ENCODE measurements at places on chromosomes 11 and 22.

- DNase-seq, result no peak
- H3K36me3 ChIP-seq, result no peaks in the 10 kb centered on the region
- H3K27ac ChIP-seq, result no peak overlapping the region
- H3K27me3 ChIP-seq, result no peaks in the 10 kb centered on the region
- no peak overlapping the region for H3K4me3 ChIP-seq
- no peaks in the 10 kb centered on the region for H3K4me1 ChIP-seq
Measured at GRCh38 chr22:49142296-49142695, 685.4 kb downstream of the BRD1 start.

DNA sequence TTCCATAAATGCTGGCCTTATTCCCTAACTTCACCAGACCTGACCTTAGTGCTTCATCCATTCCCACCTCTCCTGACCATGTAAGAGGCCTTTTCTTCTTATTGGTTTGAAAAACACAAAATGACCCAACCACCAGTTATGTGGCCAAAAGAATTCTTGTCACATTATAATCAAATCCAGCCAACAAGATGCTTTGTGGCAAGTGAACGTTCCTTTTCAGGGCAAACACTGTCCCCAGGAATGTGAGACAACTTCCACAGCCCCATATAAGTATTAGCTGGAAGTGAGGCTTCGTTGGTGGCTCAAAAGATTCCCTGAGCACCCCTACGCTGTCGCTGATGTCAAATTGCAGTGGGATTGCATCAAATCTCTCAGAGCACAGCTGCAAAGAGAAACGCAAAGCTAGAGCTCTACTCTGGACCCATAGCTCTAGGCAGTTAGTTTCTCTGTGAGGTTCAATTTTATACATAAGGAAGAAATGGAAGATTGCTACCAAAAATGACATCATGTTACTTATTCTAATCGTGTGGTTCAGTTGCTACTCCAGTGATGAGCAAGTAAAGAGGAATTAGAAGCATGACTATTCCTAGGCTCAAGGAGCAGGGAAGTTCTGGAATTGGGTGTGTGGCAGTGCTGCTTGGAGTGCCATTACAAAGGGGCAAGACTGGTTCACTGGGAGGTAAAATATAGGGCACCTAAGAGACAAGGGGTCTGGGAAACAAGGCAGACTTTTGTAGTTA, 26.1 kb downstream of the GLYATL1 start:
- no peaks in the 10 kb centered on the region for H3K4me1 ChIP-seq
- H3K27me3 ChIP-seq, result no peaks in the 10 kb centered on the region
- H3K27ac ChIP-seq, result no peak overlapping the region
- no peaks in the 10 kb centered on the region for H3K36me3 ChIP-seq

- H3K27ac ChIP-seq, result no peak overlapping the region
- H3K4me1 ChIP-seq, result no peaks in the 10 kb centered on the region
- no peaks in the 10 kb centered on the region for H3K36me3 ChIP-seq
- no peak overlapping the region for H3K4me3 ChIP-seq
- no peak for DNase-seq
Measured at GRCh38 chr22:23130697-23131096, 11.1 kb downstream of the RSPH14 start.

DNA sequence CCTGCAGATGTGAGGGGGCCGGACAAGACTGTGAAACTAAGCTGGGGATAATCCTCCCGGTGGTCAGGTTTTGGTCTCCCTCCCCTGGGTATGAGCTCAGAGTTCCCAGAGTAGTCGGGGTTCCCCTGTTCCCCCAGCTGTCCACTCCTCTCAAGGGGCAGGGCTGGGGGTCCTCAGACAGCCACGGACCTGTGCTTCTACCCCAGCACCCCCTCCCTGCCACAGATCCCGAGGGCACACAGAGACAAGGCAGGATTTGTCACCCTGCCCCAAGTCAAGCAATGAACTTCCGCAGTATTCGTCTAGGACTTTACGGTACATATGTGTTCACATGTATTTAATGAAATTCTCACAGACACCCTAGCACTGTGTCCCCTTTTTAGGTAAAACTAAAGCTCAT, 45.2 kb downstream of the APOL1 start:
- DNase-seq, result no peak
- H3K4me3 ChIP-seq, result no peak overlapping the region
- no peaks in the 10 kb centered on the region for H3K4me1 ChIP-seq
- no peak overlapping the region for H3K27ac ChIP-seq
- H3K27me3 ChIP-seq, result no peaks in the 10 kb centered on the region
- no peaks in the 10 kb centered on the region for H3K36me3 ChIP-seq

- H3K4me1 ChIP-seq, result no peaks in the 10 kb centered on the region
- H3K27ac ChIP-seq, result no peak overlapping the region
Measured at GRCh38 chr22:19933341-19934241, 8.0 kb upstream of the COMT start.

DNA sequence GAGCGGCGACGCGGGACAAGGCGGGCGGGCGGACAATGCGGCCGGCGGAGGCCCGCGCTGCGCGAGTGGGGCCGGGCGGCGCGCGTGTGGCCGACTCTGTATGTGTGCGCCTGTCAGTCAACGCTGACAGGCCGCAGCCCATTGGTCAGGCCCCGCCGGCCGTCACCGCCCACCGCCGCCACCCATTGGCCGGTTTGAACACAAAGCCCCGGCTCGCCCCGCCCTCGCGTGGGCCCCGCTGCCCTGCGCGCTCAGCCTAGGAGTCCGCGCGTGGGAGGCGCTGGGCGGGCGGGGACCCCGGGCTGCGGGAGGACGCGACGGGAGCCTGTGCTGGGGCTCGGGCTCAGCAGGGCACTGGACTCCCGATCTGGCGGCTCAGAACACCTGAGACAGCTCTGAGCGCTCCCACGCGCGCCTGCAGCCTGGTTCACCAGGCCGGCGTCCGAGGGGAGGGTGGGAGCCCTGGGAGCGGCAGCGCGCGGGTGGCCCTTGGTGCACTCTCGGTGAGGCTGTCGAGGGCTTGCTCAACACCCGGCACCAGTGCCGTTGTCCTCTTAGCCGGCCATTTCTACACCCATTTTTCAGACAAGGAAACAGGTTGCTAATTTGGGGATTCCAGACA, at the start of gene SUN2:
Gene SUN2, minus strand, starts transcription at position 88 of the 622 bp plus-strand sequence. CDS start 3,370 bp downstream, outside the sequence.
- DNase-seq, result peak; percentile 93
- H3K27ac ChIP-seq, result peak within 1 kb of the TSS; percentile 92
- H3K27me3 ChIP-seq, result no peaks in the 10 kb centered on the region
- no peaks in the 10 kb centered on the region for H3K36me3 ChIP-seq
- peak within 1 kb of the TSS; percentile 75 for H3K4me3 ChIP-seq

- H3K4me3 ChIP-seq, result no peak overlapping the region
- H3K27ac ChIP-seq, result no peak overlapping the region
- no peaks in the 10 kb centered on the region for H3K27me3 ChIP-seq
- H3K36me3 ChIP-seq, result no peaks in the 10 kb centered on the region
Measured at GRCh38 chr22:36756746-36757655, 18.9 kb downstream of the IFT27 start.

DNA sequence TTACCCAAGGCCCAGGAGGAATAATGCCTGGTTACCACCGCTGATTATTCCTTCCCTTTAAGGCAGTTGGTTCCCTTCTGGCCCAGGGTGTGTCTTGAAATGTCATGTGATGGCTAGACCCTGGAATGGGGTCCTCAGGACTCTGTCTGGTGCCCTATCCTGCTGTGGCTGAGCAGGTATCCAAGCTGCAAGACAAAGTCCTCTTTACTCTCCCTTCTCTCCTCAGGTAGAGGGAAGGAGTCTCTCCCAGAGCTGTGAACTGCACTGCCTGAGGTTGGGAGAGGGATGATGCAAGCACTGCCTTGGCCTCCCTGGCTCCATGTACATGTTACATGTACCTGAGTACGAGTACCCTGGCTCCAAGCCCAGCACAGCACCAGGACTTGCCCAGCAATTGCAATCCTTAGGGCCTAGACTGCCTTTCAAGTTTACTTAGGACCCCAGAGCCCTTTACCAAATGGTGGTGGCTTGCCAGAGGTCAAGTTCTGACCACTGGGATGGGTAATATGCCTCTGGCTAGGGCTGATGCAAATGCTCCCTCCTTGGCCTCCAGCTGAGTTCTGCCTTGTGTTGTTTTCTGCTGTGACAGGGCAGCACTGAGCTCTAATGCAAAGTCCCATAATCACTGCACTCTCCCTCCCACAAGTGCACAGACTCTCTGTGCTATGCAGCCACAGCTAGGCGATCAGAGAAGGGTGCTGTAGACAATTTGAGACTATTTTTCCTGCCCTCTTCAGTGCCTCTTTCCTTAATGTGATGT, 20.7 kb upstream of the AQP11 start:
- no peak for DNase-seq
- no peak overlapping the region for H3K4me3 ChIP-seq
- H3K4me1 ChIP-seq, result no peaks in the 10 kb centered on the region

GRCh38 chr11:120180551-120181232, 30.1 kb upstream of the OAF start:
- no peak overlapping the region for H3K4me3 ChIP-seq
- no peaks in the 10 kb centered on the region for H3K4me1 ChIP-seq
- DNase-seq, result peak; percentile 48
- no peaks in the 10 kb centered on the region for H3K36me3 ChIP-seq
- H3K27me3 ChIP-seq, result no peaks in the 10 kb centered on the region
- peak overlapping the region; percentile 85 for H3K27ac ChIP-seq

- no peaks in the 10 kb centered on the region for H3K4me1 ChIP-seq
Measured at GRCh38 chr11:126084608-126084912, 21.9 kb upstream of the CDON start.

- no peaks in the 10 kb centered on the region for H3K4me1 ChIP-seq
- no peak for DNase-seq
- no peak overlapping the region for H3K27ac ChIP-seq
- H3K27me3 ChIP-seq, result no peaks in the 10 kb centered on the region
- no peaks in the 10 kb centered on the region for H3K36me3 ChIP-seq
- H3K4me3 ChIP-seq, result no peak overlapping the region
Measured at GRCh38 chr11:107898270-107898669, 30.0 kb upstream of the RAB39A start.

- H3K4me1 ChIP-seq, result no peaks in the 10 kb centered on the region
- H3K4me3 ChIP-seq, result no peak overlapping the region
- no peak for DNase-seq
- H3K27ac ChIP-seq, result no peak overlapping the region
- H3K36me3 ChIP-seq, result no peaks in the 10 kb centered on the region
- H3K27me3 ChIP-seq, result no peaks in the 10 kb centered on the region
Measured at GRCh38 chr22:31871480-31871879, 72.9 kb upstream of the YWHAH start.

- H3K4me1 ChIP-seq, result no peaks in the 10 kb centered on the region
- no peaks in the 10 kb centered on the region for H3K27me3 ChIP-seq
- no peak overlapping the region for H3K4me3 ChIP-seq
- H3K27ac ChIP-seq, result no peak overlapping the region
- no peak for DNase-seq
Measured at GRCh38 chr22:42338479-42338878, 68.0 kb upstream of the TCF20 start.

DNA sequence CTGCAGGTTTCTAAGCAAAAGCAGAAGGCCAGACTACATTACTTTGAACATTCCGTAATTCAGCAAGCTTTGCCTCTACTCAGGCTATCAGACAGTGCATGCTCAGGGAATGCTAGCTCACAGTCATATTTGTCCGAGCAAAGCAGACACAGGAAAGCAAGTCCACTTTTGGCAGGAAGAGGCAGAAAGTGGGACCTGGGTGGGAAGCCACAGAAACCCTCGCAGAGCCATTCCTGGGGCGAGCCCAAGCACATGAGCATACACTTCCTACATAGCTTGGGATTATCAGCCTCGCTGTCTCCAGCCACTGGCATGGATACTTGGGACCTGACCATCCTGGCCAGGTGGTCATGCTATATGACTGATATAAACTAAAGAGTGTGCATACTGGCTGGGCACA, 113.3 kb downstream of the TRIM29 start:
- no peaks in the 10 kb centered on the region for H3K4me1 ChIP-seq
- H3K36me3 ChIP-seq, result no peaks in the 10 kb centered on the region
- no peak overlapping the region for H3K4me3 ChIP-seq
- DNase-seq, result no peak

- no peaks in the 10 kb centered on the region for H3K36me3 ChIP-seq
- H3K27me3 ChIP-seq, result no peaks in the 10 kb centered on the region
- H3K4me3 ChIP-seq, result no peak overlapping the region
- no peaks in the 10 kb centered on the region for H3K4me1 ChIP-seq
Measured at GRCh38 chr11:36073411-36074203, 129.7 kb downstream of the LDLRAD3 start.

DNA sequence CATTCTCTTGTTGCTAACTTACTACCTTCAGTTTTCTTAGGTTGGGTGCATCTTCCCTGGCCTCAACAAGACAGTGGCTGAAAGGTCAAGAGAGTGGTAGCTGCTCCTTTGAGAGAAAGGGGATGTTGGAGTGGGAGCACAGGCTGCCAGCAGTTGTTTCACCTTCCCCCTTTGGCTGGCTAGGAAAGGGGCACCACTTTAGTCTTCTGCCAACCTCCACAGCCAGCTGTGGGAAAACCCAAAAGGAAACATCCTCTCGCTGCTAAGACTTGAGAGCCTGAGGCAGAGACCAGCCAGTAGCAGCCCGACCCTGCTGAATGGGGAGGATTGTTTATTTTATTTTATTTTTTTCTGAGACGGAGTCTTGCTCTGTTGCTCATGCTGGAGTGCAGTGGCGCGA, 34.4 kb downstream of the MARK2 start:
- H3K4me3 ChIP-seq, result no peak overlapping the region
- H3K36me3 ChIP-seq, result no peaks in the 10 kb centered on the region
- H3K4me1 ChIP-seq, result peaks cover 30% of the 10 kb centered on the region
- DNase-seq, result no peak
- no peak overlapping the region for H3K27ac ChIP-seq

All from uterus (tissue), 4 donors.